ENCODE measurements at places on chromosomes 11 and 22.

DNA sequence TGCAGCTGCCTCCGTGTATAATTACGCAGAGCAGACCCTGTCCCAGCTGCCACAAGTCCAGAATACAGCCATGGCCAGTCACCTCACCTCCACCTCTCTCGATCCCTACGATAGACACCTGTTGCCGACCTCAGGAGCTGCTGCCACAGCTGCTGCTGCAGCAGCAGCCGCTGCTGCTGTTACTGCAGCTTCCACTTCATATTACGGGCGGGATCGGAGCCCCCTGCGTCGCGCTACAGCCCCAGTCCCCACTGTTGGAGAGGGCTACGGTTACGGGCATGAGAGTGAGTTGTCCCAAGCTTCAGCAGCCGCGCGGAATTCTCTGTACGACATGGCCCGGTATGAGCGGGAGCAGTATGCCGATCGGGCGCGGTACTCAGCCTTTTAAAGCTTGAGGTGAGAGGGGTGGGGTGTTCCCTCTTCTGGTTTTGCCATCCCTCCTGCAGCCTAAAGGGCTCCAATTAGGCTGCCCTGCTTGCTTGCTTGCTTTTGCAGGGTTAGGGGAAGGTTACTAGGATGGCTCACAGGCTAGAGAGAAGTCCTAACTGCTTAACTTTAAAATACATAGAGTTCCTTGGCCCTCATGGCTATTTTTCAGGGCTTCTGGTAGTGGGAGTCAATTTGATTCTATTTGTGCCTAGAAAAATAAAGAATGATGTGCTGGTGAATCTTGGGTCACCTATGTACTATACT lies 5.4 kb downstream of the RBM4 start:
- no peak for DNase-seq

DNA sequence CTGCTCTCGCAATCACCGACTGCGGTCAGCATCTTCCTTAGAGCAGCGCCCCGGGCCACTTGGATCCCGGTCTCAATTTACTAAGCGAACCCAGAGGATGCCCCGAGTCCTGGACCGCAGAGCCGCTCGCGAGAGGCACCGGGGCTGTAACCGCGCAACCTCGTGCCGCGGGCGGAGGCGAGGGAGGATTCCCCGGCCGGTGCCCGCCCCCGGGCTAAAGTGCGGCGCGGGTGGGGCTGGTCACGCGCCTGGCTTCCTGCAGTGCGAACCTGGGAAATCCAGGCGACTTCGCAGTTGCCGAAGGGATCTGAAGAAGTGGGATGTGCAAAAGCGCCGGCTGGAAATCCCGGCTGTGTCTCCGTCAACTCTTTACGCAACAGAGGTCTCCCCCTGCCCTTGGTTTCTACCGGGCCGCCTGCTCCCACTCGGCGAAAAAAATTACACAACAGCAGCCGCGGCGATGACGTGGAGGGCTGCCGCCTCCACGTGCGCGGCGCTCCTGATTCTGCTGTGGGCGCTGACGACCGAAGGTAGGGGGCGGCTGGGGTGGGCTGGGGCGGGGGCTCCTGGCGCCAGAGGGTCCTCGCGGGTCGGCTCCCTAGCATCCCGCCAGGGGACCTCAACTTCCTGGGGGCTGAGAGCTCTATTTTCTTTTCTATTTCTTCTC lies at the start of gene NCR3LG1:
TSS of gene NCR3LG1 (plus strand) at position 291 of the 667 bp plus-strand sequence. CDS start at position 461, 170 bp downstream.
- DNase-seq: no peak

DNA sequence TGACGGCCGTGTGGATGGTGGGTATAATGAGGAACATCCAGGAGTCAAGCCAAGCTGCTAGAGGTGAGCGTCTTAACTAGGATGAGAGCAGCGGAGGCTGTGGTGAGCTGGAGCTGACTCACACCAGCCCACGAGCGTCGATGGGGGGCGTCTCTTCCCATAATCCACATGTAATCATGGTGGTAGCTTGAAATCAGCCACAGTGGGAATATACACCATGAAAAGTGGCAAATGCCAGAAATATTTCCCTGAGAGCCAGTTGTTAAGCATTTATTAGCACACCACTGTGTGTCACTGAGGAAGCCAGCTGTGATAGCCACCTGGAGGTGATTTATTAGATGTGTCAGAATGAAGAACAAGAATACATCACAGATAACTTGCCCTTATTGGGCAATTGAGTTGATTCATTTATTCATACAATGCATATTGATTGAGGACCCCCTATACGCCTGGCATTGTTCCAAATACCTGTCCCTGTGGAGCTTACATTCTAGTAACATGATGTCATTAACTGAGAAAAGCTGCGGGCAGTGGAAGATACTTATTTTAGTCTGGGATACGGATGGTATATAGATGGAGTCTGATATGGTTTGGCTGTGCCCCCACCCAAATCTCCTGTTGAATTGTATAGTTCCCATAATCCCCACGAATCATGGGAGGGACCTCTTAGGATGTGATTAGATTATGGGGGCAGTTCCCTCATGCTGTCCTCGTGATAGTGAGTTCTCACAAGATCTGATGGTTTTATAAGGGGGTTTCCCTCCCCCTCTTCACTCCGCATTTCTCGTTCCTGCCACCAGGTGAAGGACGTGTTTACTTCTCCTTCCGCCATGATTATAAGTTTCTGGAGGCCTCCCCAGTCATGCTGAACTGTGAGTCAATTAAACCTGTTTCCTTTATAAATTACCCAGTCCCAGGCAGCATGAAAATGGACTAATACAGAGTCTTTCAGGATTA lies 473.4 kb downstream of the METTL15 start:
- no peak for DNase-seq

- no peak for DNase-seq
Measured at GRCh38 chr22:27381552-27381951, 420.0 kb downstream of the MN1 start.

GRCh38 chr11:1589996-1590395 lies 4.9 kb upstream of the KRTAP5-1 start:
- no peak for DNase-seq

- no peak for DNase-seq
Measured at GRCh38 chr11:126989942-126990715, 10.4 kb downstream of the KIRREL3 start.

- DNase-seq: no peak
Measured at GRCh38 chr11:122348659-122349409, 232.8 kb upstream of the BLID start.

- no peak for DNase-seq
Measured at GRCh38 chr22:20579273-20580120, 72.1 kb downstream of the MED15 start.

- DNase-seq: no peak
Measured at GRCh38 chr11:126834149-126834548, 166.4 kb downstream of the KIRREL3 start.

DNA sequence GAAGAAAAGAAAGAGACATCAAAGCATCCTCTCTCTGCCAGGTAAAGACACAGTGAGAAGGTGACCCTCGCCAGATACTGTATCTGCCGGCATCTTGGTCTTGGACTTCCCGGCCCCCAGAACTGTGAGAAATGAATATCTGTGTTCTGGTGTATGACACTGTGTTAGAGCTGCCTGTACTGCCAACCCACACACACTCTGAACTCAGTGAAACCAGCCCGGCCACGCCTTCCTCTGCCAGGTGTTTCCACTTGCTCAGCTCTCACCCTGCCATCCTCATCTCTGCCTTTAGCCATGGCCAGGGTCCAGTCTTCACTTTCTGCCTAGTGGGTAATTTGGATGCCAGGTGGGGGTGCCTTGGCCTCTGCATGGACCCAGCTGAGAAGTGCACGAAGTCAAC lies 24.0 kb downstream of the CBX7 start:
- no peak for DNase-seq

DNA sequence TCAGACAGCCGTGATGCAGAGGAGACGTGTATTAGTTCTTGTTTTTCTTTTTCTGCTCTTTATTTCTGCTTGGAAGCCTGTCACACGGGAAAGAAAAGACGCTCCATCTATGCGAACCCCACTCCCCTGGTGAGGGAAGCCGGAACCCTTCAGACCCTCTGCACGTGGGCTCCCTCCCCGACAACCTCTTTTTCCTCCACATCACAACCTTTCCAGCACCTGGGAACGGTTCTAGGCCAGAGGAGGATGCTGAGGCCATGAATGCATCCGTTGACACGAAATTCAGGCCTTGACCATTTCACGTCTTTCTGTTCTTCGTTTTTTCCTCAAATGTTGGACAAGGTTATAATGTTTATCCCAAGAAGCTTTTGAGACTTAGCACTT lies 85.3 kb upstream of the WNT7B start:
- DNase-seq: no peak

- DNase-seq: no peak
Measured at GRCh38 chr11:121194731-121195596, 93.9 kb downstream of the TECTA start.

DNA sequence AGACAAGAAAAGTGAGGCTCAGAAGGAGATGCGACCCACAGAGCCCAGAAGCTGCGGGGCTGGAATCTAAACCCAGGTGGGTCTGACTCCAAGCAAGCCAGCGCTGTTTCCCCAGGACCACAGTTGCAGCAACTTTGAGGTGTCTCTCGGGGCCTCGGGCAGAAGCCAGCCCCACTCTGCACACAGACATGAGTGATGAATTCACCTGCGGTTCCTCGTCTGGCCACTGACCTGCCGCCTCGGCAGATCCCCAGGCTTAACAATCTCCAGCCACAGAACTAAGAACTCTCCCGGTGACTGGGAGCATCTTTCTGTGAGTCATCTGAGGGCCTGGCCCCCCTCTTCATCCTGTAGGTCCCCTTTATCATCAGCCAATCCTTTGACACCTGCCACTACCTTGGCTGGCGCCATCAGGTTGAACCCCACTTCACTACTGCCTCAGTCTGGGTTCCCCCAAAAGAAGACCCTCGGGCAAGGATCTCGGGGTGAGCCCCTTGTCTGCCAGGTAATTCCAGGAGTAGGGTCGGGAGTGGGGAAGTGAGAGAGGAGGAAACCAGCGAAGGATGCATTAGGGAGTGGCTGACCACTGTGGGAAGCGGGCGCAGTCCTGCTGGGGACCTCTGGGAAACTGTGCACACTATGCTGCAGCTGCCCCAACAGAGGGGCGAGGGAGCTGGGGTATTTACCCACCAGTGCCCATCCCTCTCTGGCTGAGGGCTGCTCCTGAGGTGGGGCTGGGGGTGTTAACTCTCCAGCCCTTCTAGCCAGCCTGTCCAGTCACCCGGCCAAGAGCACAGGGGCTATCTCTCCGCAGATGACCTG lies 33.0 kb upstream of the MN1 start:
- DNase-seq: no peak

- no peak for DNase-seq
Measured at GRCh38 chr11:82738091-82738490, 4.4 kb upstream of the FAM181B start.

DNA sequence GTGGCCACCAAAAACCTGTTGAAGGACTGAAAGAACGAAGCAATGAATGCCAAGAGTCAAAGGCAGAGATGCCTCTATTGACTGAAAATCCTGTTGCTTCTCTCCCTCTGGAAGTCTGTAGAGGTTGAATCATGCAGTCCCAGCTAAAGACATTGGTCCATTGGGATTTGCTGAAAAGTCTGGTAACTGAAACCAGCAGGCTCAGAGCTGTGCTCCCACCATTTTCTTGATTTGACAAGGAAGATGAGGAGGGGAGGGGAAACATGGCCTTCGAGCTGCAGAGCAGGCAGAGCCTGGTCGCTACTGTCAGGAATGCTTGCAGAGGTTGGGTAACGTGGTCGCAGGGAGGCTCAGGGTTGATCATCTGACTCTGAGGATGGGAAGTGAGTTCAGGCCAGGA lies 72.8 kb upstream of the CSNK2A3 start:
- DNase-seq: no peak

DNA sequence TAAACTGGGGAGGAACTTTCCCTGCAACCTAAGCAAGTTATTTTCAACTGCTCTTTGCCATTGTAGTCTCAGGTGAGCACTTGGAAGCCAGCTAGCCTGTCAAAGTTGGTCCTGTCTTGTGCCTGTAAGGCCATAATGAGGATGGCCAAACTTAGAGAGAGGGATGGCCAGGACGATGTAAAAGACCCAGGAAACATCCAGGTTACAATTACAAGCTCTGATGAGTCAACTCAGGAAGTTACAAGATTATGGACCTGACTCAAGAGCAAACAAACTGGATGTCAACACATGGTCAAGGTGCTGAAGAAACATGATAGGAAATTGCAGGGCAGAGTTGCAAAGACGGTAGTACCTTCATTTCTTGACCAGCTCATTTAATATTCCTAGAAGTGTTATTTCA lies 1.6 kb downstream of the GTPBP1 start:
- DNase-seq: no peak

DNA sequence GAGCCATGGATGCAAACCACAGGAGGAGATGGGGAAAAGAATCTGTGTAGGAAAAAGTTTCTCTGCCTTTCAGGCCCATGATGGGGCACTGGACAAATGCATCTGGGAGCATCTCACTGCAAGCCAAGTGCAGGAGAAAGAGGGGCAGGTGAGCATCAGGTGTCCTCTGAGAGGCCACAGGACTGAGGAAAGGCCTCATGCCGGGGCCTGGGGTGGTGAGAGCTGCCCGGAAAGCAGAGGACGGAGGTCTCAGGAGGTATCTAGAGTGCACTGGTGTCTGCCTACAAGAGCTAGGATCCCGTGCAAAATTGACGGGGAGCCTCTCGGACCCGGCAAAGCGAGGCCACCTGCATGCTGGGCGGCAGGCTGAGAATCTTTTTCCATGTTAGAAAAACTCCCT lies 73.9 kb downstream of the CTTN start:
- no peak for DNase-seq

DNA sequence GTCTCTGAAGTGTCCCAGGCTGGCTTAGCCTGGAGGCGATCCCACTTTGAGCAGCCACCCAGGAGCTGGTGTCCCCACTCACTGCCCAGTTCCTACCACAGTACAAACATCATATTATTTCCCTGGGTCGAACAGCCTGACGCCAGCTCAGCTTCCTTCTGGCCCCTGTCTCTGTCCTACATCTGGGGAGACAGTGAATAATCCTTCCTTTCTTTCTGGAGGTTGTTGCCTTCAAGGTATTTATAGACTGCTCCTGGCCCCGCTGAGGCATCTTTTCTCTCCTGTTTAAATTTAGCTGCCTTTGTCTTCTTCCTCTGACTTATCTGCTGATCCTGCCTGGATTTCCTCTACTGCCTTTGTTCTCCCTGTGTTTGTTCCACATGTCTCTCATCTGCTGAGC lies 56.8 kb upstream of the LRRC55 start:
- DNase-seq: no peak

DNA sequence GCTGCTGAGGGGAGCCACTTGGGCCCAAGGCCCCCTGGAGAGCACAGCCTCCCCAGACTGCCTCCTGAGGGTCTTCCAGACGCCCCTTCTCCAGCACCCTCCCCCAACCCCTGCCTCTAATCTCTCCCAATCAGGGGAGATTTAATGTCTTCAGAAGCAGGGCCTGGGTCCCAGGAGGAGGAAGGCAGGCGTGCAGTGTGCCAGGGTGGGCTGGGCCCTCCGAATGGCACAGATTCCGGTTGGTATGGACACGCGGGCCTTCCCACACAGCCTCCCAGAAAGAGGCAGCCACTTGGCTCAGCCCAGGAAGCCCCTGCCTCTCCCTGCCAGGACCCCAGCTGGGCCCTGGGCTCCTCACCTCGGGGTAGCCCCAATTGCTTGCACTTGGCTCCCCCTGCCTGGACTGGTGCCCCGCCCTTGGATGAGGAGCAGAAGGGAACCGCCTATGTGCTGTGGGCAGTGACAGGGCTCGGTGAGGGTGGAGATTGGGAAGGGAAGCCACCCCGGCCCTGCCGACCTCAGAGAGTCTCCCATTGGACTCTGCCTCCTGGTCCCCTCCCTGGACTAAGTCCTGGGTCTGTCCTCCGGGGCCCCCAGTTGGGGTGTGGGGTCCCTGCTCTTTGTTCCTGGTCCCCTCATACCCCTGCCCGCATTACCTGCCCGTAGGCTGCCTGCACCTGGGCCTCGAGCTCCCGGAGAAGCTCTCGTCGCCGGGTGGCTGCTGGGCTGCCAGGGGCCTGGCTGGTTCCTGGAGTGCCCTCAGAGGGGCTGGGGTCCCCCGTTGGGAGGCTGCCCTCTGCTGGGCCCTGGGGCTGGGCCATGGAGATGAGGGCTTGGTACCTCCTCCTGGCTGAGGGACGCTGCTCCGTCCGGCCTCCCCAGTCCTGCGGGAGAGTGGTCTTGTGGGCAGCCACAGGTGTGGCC lies 572 bp upstream of the CABP2 start:
- DNase-seq: no peak

Data from cortex of kidney (tissue), 1 donor.